Hindlimb muscle (tissue), 1 donor: ENCODE measurements at places on chromosomes 1 and 21. TPM values are rescaled to one million over a fixed set of nuclear protein-coding genes. Genes with fewer than 3 reads are reported as not detected.

- no peak for DNase-seq
These were observed 62.8 kb upstream of the PRRC2C start for GRCh38 chr1:171422511-171422910.

DNA sequence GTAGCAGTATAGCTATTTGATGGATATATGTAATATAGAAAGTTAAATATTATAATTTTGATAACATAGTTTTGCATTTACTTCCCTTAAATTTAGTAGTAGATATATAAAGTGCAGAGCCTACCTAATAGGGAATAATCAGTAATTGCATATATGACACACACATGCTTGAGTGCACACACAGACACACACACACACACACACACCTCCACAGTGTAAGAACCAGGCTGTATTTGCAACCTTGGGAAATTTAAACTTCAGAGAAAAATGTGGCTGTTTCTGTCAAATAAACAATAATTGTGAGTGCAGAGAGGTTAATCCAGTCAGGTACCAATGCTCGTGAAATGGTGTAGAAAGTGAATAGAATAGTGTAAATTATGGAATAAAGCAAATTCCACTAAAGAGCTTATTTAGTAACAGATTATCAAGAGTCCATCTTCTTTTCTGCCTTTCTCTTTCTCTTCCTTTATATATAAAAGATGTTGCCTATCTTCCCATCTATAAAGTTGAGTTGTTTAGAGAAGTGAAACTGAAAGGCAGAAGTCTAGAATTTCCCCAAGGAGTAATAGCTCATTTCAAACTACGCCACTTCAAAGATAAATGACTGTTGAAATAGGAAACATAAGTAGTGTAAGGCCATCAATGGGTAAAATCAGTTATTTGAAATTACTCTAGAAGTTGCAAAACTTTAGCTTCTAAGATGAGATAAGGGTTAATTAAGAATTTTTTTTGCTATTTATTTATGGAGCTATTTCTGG is 273.7 kb downstream of the SRGAP2C start:
- peak; percentile 4 for DNase-seq

DNA sequence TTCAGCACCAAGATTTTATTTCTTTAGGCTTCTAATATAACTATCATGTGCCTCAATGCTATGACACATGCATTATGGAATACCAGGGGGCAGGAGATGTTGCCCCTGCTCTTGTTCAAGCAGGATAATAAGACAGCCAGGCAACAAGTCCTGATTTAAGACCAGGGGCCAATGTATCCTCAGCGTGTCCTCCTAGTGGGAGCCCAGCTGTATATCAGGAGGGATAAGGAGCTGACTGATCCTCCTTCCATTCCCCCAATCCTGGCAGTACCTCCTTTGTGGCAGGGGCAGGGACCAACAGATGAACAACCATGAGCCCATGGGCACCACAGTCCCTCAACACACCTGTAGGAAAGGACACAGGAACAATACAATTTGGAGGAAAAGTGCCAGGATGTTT is 29.3 kb downstream of the SORT1 start:
- DNase-seq: no peak

DNA sequence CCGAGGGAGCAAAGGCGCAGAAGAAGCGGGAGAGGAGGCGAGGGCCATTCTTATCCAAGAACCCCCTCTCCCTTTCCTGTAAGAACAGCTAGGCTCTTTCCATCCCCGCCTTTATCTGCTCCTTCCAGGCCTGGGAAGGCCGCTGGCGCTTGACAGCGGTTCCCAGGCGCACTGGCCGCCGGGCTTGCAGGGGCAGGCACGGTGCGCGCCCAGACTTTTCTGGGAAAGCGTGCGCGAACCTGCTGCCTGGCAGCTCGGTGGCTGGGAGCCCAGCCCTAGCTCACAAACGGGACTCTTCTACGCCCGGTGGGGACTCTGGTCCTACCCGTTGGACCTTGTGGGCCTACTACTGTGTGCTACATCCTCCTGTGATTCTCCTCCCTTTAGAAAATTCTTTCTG is 8.8 kb upstream of the IFNLR1 start:
- DNase-seq: no peak

DNA sequence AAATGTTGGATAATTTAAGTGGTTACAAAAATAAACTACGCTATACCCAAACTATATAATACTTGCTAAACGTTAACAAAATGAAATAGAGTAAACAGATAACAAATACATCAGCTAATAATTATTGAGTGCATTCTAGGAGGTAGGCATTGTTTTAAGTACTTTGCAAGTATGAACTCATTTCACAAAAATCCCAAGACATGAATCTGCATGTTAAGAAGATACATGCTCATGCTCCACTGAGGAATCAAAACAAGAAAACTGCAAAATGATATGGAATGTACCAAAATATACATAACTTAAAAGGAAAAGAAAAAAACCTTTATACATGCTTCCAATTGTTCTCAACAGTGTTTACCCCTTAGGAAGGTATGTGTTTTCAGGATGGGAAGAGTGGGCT is 2.5 kb downstream of the FRRS1 start:
- DNase-seq: no peak

GRCh38 chr1:81097860-81098259 is 702.9 kb upstream of the ADGRL2 start:
- DNase-seq: no peak

- no peak for DNase-seq
These were observed 32.8 kb downstream of the C2CD2 start for GRCh38 chr21:41921021-41921420.

GRCh38 chr1:7224644-7225043 is 439.4 kb downstream of the CAMTA1 start:
- no peak for DNase-seq

- no peak for DNase-seq
These were observed 7.1 kb downstream of the LRIF1 start for GRCh38 chr1:110956586-110956985.

DNA sequence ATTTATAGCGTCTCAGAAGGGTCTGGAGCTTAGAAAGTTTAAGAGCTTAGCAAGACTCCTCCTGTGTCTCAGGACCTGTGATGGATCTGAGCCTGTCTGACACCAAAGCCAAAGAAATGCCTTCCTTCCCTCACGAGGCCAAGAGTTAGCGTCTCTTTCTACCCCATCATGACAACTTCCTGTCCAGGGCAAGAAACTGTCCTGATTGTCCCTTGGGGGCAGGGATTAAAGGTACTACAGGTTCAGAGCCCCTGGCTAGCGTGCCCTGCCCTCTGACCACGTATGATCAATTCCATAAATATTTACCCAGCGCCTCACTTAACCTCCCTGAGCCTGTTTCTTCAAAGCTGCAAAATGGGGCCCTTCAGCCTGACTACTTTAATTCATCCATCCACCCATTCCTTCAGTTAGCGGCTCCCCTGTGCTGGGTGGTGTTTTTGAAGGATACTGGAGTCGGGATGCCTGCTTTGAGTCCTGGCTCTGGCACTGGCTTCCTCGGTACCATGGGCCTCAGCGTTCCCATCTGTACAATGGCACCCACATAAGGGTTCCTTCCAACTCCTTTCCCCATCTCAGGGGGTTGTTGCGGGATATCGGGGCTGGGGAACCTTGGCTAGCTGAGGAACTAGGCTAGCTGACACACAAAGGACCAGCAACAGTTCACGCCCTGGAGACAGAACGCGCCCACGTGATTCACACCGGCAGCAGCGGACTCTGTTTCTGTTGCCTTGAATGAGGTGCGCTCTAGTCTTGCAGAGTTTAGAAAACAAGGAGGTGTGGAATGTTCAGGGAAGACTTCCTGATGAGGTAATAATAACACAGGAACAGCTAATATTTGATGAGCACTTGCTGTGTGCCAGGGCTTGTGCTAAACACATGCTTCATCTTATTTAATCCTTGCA is 23.0 kb upstream of the EPHA2 start:
- DNase-seq: no peak

DNA sequence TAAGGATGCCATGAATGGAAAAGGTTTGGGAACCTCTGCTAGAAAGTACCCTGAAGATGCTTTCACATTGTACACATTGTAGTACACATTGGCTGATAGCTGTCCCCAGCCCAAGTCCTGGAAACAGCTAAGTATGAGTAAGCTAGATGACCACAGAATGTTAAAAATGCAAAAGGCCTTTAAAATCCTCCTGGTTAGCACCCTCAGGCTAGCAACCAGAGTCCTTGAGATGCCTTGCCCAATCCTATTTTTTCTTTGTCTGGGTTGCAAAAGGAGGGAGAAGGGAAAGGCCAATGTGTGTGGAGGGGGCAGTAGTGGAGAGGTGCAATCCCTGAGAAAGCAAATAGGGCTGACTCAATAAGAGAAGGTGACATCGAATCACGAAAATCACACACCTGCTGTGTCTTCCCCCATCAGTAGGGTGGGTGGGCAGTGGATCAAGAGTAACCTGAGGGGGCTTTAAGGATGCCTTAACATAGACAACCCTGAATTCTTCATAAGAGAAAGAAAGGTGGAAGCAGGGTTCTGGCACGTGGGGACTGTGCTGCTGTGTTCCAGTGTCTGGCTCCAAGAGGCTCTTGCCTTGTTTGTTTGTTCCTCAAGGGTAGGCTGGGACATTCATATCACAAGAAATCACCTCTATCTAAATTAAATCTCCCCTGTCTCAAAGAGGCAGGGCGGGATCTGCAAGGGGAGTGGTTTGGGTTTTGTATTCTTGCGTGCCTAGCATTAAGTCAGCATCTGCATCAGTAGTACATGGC is 266.2 kb upstream of the PLXNA2 start:
- DNase-seq: no peak

- no peak for DNase-seq
These were observed 22.1 kb downstream of the PRRC2C start for GRCh38 chr1:171507435-171507834.

DNA sequence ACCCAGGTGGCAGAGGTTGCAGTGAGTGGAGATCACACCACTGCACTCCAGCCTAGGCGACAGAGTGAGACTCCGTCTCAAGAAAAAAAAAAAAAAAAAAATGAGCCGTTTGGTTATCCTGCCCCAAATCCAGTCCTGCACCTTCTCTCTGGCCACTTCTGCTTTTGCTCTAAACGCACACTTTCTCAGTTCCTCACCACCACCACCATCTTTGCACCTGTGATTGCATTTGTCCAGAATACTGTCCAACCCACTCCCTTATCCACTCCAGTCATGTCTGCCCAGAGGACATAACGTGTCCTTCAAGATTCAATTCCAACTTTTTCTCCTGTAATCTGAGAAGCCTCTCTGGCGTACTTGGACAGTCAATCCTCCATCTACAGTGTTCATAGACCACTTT is 2.2 kb upstream of the NEK2 start:
- DNase-seq: no peak

Gene OTUD3
- 6.5 TPM for polyA plus RNA-seq

Gene FAM163A
- 0.31 TPM for polyA plus RNA-seq

Gene OR2L2
- polyA plus RNA-seq: not detected

Gene GIPC2
- polyA plus RNA-seq: 0.94 TPM

Gene FLG2
- polyA plus RNA-seq: 0.12 TPM

Gene GBP6
- polyA plus RNA-seq: not detected

Gene RGS18
- polyA plus RNA-seq: 1.1 TPM
